ENCODE measurements at places on chromosomes 1 and 21. TPM values are rescaled to one million over a fixed set of nuclear protein-coding genes. Genes with fewer than 3 reads are reported as not detected.

C1QA gene
- 167 TPM for total RNA-seq

OR2M5 gene
- not detected for total RNA-seq

DNA sequence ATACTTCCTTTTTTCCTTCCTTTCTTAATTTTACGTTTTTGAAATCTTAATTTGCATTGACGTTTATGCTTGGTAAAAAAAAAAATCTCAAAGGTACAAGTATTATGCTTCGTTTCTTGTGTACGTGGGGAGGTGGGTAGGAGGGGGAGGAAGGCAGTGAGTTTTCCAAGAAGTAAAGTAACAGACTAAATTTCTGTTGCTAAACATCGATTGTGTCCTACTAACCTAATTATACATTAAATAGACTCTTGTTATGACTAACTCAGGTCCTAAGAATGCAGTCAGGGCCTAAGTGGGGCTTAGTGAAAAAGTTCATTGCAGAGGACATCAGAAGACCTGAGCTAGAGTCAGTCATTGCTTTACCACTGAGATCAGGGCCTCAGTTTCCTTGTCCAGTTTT, 17.5 kb downstream of the NEK7 start:
- DNase-seq = no peak
- no peak overlapping the region for H3K27ac ChIP-seq
- H3K36me3 ChIP-seq = no peaks in the 10 kb centered on the region
- H3K4me1 ChIP-seq = peaks cover 3% of the 10 kb centered on the region
- no peaks in the 10 kb centered on the region for H3K27me3 ChIP-seq

FCGR1A gene
- 0.22 TPM for total RNA-seq

DNA sequence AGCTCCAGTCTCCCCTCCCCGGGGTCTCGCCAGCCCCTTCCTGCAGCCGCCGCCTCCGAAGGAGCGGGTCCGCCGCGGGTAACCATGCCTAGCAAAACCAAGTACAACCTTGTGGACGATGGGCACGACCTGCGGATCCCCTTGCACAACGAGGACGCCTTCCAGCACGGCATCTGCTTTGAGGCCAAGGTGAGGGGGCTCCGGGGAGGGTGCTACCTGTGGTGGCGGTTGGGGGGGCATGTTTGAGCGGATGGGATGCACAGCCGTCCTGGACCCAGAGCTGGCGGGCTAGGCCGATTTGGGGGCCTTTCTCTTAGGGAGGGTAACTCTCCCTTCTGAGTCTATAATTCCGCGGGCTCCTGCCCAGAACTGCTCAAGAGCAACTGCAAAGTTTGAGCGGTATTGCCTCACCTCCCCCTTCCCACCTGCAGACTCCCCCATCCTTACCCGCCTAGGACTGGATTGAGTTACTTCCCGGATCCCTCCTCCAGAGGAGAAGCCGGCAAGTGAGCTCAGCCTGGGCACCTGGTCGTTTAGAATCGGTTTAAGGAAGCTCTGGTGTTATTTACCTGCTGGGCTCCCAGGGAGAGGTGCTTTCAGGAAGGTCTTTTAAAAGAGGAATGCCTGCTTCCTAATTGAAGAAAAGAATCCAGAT, 730 bp downstream of the NOS1AP start:
- no peaks in the 10 kb centered on the region for H3K36me3 ChIP-seq
- no peak for DNase-seq
- peak overlapping the region; percentile 75 for H3K27ac ChIP-seq
- peak overlapping the region; percentile 86 for H3K4me3 ChIP-seq

C1orf116 gene
- 90.7 TPM for total RNA-seq

FCGR2B gene
- total RNA-seq = 12.8 TPM

Measured in esophagus squamous epithelium (tissue), 5 donors.